T-helper 2 cell treated with Interferon-gamma antibody and Interleukin-4, amounts not matched to agents 100 ng/mL and 5 ng/mL, for 36 hours (primary cell): ENCODE measurements at places on chromosomes 1 and 21. TPM values are rescaled to one million over a fixed set of nuclear protein-coding genes. Genes with fewer than 3 reads are reported as not detected.

Gene GPR37L1
- total RNA-seq, result not detected in 2 replicates

Gene FCRL1
- 0.09 TPM in 1 of 2 replicates, not detected in the other for total RNA-seq

Gene FNDC5
- not detected in 2 replicates for total RNA-seq

Gene ELAPOR1
- total RNA-seq, result 5.6 and 5.9 TPM in 2 replicates

Gene CLIC6
- 0.11 and 0.16 TPM in 2 replicates for total RNA-seq

Gene SMIM1
- total RNA-seq, result not detected in 2 replicates
